Stimulated activated CD8-positive, alpha-beta memory T cell treated with anti-CD3 and anti-CD28 coated beads, Interleukin-2, amount 100 ng/mL, for 1 hour (primary cell): ENCODE measurements at places on chromosomes 4 and X.

GRCh38 chr4:102263024-102263787, 82.1 kb downstream of the SLC39A8 start:
- DNase-seq: no peak

DNA sequence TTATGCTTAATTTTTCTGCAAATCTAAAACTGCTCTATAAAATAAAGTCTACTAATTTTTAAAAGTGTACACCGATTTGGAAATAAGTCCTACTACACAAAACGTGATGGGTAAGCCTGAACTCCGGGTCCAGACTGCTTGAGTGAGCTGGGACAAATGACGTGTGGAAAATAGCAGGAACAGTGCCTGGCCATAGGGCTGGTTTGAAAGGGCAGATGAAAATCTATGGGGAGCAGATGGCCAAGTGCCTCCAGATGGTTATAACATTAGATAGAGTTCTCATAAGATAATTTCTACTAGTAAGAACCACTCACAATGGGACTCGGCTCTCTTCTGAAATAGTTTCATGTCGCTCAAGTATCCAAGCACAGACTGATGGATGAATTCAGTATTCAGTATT, 52.5 kb downstream of the F11 start:
- DNase-seq: no peak

DNA sequence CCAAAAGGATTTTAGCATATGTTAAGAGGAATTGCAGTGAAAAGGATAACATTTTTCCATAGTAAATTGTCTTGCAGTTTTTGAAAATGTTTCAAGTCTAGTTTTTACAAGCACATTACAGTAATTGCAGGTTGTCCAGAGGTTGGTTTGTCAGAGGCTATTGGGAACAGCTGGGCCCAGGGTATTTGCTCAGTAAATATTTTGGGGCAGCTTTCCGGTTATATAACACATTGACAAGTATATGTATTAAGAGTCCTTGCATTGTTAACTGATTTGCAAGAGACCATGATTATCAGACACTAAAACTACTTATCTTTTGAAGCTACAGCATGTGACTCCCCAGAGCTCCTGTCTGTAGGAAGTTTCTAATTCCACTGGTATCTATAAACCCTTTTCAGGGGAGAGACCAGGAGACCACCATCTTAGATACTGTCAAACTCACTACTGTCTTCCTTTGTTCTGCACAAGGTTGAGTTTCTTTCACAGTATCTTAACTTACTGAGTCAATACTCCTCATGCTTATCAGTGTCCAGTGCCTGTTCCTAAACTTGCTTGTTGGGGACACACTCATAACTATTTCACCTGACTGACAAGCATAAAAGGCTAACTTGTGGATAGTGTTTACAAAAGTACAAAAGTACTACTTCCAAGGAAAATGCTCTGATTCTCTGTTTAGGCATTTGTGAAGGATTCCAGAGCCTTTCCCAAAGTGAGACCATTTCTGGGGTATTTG, 18.9 kb upstream of the RGN start:
- DNase-seq: no peak

DNA sequence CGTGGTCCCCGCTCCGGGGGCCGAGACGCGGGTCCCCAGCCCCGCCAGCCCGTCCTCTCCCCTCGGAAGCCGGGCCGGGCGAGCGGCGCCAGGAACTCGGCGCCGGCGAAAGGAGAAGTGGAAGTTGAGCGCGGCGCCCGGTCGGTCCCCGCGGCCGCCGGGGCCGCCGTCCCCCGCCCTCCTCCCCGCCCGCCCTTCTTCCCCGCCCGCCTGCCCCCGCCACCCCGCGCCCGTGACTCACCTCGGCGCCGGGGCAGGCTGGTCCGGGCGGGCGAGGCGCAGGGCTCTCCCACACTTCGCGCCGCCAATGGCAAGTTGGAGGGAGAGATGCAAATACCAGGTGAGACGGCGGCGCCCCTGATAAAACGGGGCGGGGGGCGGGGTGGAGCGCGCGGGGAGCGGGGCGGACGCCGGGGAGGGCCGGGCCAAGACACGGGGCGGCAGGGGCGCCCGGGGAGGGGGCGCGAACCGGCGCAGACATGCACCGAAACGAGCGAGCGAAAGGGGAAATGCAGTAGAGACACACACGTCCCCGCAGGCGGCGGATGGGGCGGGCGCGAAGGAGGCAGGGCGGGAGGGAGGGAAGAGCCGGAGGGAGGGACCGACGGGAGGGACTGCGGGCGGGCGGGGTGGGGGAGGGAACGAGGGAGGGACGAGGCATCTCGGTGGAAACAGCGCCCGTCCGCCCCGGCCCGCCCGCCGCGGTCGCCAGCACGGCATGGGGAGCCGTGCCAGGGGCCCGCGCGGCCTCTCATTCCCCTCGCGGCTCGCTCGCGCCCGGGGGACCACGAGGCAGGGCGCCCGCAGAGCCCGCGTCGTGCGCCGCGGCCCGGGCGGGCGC, at the start of gene ELF4:
TSS of gene ELF4 (minus strand) at position 119 of the 841 bp plus-strand sequence. CDS start 29,167 bp downstream, outside the sequence.
- no peak for DNase-seq

DNA sequence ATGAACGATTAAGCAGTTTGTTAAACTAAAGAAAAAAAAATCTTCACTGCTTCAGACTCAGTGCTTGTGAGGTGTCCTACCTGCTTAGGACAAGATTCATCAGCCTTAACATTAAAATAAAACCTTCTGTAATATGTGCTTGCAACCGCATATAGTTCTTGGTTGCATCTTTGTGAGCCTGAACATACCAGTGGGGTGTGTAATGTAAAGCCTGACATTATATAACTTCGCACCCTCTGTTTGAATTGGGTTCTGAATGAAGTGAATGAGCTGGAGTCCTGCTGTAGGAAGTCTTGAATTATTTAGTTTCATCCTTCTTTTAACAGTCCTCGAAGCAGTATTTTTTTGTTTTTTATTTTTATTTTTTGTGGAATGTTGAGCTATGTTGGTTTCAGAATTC, 3.1 kb downstream of the KDM6A start:
- DNase-seq: no peak

GRCh38 chr4:88792268-88792781, 94.7 kb upstream of the NAP1L5 start:
- DNase-seq: no peak

DNA sequence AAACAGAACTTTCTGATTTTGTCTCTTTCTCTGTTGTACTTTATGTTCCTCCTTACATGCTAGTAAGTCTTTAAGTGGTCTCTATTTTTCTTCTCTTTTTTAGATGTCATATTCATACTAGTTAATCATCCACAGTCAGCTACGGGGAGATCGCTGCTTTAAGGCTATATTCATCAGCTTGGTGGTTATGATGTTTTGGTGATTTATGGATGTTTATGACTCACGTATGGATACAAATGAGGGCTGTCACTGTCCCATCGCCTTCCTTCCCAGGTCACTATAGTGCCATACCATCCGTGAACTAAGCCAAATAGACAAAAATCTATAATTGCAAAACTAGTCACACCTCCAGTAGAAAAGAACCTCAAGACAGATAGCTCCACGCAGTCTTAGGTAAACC, 296.8 kb upstream of the AADAT start:
- no peak for DNase-seq

- DNase-seq: no peak
Measured at GRCh38 chrX:107716118-107716684, 59.4 kb downstream of the TSC22D3 start.

GRCh38 chrX:19931146-19931545, 43.7 kb upstream of the SH3KBP1 start:
- DNase-seq: no peak
